RCC 7860 (cell line): ENCODE measurements at places on chromosomes 2 and 18.

GRCh38 chr2:204507636-204508035 lies 37.6 kb upstream of the PARD3B start:
- no peak for DNase-seq

GRCh38 chr18:76495006-76495370 lies at the start of gene ZNF516:
ZNF516 (minus strand) TSS chr18:76495242; CDS start chr18:76443054, 52,188 bp downstream.
- no peak for DNase-seq

DNA sequence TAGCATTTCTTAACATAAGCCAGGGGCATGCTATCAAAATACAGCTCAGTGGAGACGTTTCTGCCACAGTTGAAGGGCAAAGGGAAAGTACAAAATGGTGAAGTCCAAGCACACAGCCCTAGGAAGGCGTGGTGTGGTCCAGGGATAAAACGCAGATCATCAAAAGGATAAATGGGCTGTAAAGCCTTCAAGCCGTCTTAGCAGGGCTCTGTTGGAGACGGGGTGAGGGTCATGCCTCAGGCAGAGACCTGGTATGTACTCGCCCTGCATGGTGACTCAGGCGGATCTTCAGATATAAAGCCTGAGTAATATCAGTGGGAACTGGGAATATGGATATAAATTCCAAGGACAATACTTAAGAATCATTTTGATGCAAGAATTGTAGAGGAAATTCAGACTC lies 61.2 kb downstream of the NGEF start:
- no peak for DNase-seq

GRCh38 chr18:56067214-56067894 lies 479.4 kb upstream of the TCF4 start:
- no peak for DNase-seq

DNA sequence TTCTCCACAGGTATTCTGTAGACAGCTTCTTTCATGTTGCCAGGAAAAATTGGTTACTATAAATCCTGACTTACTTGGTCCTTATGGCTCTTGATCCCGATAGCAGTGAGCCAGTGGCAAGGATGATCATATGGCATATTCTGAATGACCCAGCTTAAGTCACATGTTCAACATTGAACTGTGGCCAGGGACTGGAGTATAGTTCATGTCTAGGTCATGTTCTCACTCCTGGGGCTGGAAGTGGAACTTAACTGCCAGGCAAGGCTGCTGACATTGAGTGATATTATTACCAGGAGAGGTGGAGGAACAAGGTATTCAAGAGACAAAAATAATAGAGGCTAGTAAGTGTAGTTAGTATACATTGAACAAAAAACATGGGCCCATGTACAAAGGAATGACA lies 26.2 kb downstream of the R3HDM1 start:
- DNase-seq, result no peak

DNA sequence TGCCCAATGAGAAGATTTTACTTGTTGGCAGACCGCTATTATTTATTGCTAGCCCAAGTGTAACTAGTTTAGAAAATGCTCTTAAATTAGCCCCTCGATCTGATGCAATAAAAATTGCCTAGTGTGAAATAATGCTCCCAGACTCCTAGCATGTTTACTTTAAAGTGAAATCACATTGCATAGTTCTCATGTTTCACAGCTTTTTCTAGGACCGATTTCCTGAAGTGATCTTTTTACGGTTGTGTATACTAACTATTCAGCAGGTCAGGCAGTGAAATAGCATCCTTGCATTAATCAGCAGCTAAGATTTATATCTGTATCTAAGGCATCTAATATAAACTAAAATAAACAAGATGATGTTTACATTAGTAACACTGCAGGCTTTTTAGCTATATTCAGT lies 52.4 kb downstream of the PMS1 start:
- no peak for DNase-seq

- peak; percentile 56 for DNase-seq
Observed at GRCh38 chr18:11279461-11279860, 130.1 kb upstream of the PIEZO2 start.

GRCh38 chr18:31711365-31712172 lies 27.2 kb upstream of the B4GALT6 start:
- DNase-seq, result no peak

DNA sequence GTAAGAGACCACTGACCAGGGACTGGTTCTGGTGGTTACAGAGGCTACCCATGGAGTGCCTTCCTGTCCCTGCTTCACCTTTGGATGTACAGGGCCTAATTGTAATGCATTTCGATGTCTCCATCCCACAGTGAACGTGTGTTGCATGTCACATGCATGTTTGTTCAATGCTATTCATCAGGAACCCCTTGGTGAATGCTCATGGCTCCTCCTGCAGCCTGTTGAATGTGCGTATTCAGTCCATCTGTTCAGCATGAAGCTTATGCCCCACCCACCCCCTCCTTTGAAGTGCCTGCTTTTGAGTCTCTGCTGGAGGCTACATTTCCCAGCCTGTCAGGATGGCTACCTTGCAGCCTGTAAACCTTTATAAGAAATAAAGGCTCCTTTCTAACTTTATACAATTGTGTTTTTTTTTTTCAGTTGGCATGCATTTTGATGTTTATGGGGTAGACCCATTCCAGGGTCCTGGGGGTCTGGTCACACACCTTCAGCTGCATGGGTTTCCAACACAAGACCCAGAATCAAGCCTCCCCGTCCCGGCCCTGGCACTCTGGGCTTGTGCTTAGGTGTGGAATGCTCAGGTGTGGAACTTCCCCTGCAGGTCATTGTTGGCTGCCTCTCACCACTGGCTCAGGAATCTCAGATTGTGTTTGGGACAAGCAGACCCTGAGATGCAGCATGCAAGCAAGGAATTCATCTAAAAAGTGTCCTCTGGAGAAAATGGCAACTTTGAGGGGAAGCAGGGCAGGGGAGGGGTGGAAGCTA lies 238.8 kb upstream of the HDAC4 start:
- DNase-seq, result no peak

DNA sequence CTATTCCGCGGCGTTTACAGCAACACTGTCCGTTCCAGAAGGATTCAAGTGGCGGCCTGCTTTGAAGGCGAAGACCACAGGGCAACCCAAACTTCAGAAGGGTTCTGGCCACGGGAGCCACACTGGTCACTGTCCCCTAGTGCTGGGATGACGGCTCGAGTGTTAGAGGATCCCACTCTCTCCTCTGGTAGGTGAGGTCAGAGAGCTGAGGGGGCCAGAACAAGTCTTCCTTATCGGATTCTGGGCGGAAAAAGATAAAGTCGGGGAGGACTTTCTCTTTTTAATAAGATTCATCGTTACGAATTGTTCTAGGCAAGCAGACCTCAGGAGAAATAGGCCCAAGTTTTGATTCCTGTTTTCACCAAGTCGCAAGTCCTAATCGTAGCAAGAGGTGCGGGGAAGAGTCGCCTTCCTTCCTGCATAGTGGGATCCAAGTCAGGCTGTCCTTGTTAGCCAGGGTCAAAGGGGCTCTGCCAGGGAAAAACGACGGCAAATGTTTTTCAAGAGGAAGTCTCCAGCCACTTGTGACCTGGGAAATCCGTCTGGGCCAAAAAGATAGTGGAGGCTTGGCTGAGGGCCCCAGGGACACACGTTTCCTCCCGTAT lies 864 bp upstream of the MYL12A start:
- no peak for DNase-seq

DNA sequence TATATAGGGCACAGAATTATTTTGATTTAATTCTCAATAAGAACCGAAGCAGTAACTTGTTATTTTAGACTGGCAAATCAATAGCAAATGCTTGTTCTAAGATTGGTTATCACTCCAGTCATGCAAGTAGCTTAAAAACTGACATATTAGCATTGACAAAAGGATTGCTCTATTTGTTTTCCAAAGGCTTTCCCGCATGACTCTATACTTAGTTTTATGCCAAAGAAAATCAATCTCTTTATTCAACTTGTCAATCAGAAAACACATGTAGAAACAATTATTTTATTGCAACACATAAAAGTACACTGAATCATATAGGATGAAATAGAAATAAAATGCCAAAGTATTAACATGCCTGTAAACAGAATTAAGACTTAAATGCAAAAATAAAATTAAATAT lies 108.4 kb downstream of the AFF3 start:
- no peak for DNase-seq

- DNase-seq, result no peak
Observed at GRCh38 chr18:76881744-76882143, 59.4 kb downstream of the ZNF236 start.

- DNase-seq, result no peak
Observed at GRCh38 chr2:100451734-100452133, 18.5 kb upstream of the NMS start.

GRCh38 chr2:212953170-212953920 lies 198.1 kb downstream of the IKZF2 start:
- DNase-seq, result no peak

DNA sequence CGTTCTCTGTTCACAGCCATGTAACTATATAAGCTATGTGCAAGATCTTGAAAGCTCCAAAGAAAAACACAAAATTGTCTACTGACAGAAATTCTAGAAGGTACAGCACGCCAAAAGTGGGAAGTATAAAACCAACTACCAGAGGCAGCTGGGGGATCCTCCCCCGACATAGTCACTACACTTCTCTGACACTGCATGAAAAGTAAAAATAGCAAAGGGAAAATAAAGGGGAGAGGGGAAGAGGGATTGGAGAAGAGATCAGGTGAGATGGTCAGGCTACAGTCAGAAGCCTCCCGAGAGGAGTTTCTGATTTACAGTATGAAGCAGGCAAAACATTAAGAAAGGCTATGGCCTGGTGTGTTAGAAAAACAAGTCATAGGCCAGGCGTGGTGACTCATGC lies 39.8 kb upstream of the PCBP1 start:
- DNase-seq, result no peak

- no peak for DNase-seq
Observed at GRCh38 chr2:28658369-28658768, 93.3 kb upstream of the PPP1CB start.

- no peak for DNase-seq
Observed at GRCh38 chr2:50004667-50005066, 850.4 kb upstream of the FSHR start.

DNA sequence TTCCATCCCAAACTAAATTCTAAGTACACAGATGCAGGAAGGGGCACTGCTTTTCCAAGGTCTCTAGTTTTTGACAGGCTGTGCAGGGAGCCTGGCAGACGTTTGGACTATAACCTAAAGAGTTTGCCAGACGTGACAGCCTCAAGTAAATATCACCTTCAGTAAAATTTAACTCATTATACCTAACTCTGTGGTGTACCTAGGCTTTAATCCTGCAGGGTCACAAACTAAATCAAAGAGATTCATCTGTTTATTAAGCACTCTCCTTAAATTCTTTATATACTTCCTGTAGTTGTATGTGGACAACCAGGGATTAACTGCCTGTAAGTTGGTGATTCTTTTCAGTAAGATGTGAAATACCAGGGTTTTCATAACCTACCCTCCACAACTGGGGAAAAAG lies 92.9 kb downstream of the ACVR1 start:
- DNase-seq, result no peak

- no peak for DNase-seq
Observed at GRCh38 chr18:34624551-34624950, 85.5 kb upstream of the DTNA start.
